Hematopoietic multipotent progenitor cell (in vitro differentiated cells): ENCODE measurements at places on chromosomes 5 and 9. TPM values are rescaled to one million over a fixed set of nuclear protein-coding genes. Genes with fewer than 3 reads are reported as not detected.
A peak's percentile ranks its signal among the peaks of the same experiment; 100 is the strongest.

Gene PCDHA5
- under 0.01 TPM for total RNA-seq

Gene GDF9
- 0.54 TPM for total RNA-seq

- no peak for DNase-seq
Measured at GRCh38 chr5:110836851-110837250, 98.0 kb downstream of the SLC25A46 start.

Gene EPB41L4A
- under 0.01 TPM for total RNA-seq

- no peak for DNase-seq
Measured at GRCh38 chr5:3925935-3926334, 330.3 kb downstream of the IRX1 start.

DNA sequence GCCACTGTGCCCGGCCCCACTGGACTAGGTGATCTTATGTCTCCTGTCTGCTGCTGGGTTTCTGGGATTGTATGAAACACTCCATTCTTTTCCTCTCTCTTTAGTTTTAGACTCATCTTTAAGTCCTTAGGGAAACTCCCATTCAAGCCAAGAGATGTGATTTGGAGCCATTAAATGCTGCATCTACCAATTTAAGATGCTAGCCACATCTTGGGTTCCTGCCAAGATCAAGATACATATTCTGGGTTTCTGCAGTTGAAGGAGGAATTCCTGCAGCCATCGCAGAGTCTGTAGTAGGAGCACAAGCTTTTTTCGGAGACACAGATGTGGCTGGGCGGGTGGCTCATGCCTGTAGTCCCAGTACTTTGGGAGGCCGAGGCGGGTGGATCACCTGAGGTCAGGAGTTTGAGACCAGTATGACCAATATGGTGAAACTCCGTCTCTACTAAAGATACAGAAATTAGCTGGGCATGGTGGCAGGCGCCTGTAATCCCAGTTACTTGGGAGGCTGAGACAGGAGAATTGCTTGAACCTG is 23.2 kb downstream of the STXBP1 start:
- no peak for DNase-seq

Gene NAIF1
- total RNA-seq: 14.0 TPM

DNA sequence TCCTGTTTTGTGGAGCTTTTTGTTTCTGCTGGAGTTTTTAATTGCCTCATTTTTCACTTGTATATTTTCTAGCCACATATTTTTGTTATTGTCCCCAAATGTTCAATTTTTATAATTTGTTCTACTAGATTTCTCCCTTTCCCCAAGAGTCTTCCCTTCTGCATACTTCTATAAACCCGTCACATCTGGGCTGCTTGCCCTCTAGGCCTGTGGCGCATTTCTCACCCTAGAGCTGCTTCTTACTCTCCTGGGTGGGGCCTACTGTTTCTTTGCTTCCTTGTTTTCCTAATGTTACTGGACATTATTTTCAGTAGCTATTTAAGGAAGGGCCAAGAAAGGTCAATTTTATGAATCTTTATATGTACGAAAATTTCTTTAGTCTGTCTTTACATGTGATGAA is 51.5 kb downstream of the NXNL2 start:
- no peak for DNase-seq

DNA sequence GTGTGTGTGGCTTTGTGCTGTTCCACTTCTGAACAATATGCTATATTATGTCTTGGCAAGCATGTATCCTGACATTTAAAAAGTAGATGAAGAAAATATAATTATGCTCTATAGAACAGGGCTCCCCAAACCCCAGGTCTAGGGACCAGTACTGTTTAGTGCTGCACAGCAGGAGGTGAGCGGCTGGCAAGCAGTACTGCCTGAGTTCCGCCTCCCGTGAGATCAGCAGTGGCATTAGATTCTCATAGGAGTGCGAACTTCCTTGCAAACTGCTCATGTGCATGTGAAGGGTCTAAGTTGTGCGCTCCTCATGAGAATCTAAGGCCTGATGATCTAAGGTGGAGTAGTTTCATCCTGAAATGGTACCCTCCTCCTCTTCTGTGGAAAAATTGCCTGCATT is 979.1 kb upstream of the CTNND2 start:
- no peak for DNase-seq

Gene GFPT2
- under 0.01 TPM for total RNA-seq

GRCh38 chr9:14031810-14032209 is 282.1 kb downstream of the NFIB start:
- DNase-seq: no peak

- DNase-seq: no peak
Measured at GRCh38 chr5:91133183-91133582, 249.9 kb downstream of the ARRDC3 start.

DNA sequence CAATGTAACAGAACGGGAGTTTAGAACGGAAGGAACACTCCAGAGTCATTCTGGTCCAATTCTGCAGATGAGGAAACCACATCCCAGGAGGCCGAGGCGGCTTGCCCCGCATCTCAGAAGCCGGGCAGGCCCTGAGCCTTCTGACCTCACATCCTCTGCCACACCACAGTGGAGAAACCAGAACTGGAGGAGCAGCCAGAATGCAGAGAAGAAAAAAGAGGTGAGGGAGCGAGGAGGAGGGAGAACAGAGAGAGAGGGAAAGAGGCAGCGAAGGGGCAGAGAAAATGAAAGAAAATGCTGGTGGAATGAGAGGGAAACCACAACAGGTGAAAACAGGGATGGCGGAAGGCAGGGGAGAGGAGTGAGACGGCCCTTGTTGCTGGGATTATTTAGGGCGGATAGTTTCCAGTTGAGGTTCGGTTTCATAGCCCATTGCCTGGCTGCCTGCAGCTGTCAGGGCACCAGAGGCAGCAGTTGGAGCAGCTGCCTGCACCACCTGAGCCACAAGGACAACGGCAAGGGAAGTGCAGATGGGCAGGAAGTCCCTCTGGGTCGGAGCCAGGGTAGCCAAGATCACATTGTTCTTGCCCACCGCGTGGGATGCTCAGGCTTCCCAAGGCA is at the start of gene HMHB1:
TSS of gene HMHB1 (plus strand) at position 77 of the 621 bp plus-strand sequence.
- DNase-seq: no peak

Gene ADGRD2
- total RNA-seq: under 0.01 TPM

Gene NOXA1
- 4.6 TPM for total RNA-seq

Gene HARS1
- total RNA-seq: 41.2 TPM

DNA sequence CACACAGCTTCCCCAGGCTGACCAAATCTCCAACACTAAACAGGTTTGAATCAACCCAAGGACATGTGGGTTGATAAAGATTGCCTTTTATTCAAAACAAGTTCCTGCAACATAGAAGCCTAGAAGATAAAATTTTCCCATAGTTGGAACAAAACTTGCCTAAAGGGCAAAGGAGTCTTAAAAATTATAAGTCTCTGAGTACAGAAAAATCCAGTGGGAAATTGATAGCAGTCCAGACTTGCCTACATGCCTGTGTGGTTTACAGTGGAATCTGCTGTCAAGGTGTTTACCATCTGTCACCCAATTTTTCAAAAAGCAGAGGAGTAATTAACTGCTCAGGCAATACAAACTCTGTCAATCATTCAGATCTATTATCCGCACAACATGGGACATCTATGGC is 168.2 kb downstream of the PPP2R2B start:
- DNase-seq: no peak

Gene TMOD1
- total RNA-seq: 1.6 TPM

DNA sequence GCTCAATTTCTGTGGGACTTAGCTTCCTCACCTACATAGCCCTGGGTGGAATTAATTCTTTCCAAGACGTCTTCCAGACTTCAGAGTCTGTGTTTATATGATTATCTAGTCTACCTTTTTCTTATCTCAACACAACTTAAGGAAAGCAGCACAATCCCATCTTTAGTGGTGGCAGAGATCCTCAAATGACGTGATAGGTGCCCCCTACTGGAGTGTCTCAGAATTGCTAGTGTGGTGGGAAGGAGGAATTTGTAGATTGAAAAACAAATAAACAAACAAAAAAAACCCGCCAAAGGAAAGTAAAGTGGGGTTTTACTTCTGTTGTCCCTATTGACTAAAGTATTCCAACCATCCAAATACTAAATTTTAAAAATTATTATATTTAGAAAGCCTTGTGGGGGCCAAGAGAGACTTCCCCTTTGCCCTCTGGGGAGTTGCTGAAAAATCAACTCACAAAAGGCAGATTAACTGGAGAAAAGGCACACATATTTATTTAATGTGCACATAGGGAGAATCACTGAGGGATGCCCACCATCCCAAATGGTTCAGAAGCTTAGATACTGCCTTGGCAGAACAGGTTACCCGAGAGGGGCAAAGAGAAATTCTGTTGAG is 283.3 kb downstream of the TMEM167A start:
- DNase-seq: peak; percentile 4

Gene LMX1B
- under 0.01 TPM for total RNA-seq

GRCh38 chr9:1233568-1233967 is 183.4 kb downstream of the DMRT2 start:
- no peak for DNase-seq

DNA sequence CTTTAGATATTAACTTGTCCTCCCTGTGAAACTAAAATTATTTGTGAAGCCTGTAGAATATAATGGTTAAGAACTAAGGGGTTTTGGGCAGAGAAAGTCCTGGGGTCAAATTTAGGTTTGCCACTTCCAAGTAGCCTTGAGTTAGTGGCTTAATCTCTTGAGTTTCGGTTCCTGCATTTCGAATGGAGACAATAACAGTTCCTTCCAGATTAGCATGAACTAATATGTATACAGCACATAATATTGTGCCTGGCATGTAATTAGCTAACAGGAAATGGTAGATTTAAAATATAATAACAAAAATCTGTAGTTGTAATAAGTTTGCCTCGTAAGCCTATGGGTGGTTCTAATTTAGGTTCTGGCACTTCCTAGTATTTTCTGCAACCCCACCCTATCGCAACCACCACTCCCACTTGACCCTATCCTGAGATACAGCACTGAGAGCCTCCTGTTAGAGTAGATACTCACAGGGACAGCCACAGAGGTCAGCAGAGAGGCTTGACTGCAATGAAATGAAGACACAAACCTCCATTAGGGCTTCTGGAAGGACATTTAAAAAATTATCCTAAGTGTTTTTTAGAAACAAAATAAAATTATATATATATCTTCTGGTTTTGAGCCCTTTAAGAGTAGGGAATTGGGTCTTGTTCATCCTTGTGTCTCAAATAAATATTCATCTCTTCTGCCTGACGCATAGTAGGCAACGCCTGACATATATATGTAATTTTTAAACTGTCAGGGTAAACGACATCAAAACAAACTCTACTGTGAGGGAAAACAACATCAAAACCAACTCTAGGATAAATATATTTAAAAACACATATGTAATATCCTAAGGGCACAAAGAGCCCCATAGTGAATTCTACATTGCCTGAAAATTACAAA is 8.5 kb downstream of the SPINK9 start:
- no peak for DNase-seq

Gene PNPLA7
- total RNA-seq: 11.6 TPM

DNA sequence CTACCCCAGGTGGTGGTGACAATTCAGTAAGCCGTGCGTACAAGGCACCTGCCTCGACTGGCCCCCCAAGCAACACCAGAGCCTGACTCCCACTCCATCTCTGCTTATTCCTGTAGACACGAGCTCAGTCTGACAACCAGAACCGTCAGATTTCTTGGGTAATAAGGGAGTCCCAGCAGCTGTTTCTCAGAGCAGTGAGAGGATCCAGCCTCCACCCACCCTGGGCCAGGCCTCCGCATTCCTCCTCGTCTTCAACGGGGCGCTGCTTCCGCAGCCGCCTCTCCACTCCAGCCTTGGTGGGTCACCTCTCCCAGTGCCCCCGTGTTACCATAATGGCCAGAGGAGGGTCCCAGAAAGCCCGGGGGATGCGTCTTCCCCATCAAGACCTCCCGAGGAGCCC is 27.7 kb upstream of the GFPT2 start:
- DNase-seq: no peak

Gene CCDC192
- not detected for total RNA-seq

DNA sequence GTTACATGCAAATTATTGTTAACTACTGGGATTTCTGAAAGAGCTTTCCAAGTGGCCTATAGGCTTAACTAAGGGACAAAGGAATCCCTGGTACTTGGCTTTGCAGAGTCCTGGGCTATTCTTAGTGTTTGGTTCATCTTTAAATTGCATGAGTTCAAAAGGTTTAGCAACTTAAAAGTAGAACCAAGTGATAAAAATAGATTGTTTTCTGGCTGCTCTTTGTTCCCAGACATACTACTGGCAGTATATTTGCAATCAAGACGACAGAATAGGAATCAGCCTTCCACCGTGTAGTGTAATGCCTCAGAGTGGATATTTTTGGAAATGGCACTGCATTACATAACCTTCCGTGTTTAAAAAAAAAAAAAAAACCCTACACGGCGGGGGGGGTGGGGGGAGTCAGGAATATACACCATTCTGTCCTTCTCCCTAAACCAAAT is 1.0 kb downstream of the NREP start:
- DNase-seq: peak; percentile 36

Gene PLAC8L1
- total RNA-seq: not detected

- no peak for DNase-seq
Measured at GRCh38 chr5:156479849-156480248, 152.9 kb downstream of the SGCD start.

DNA sequence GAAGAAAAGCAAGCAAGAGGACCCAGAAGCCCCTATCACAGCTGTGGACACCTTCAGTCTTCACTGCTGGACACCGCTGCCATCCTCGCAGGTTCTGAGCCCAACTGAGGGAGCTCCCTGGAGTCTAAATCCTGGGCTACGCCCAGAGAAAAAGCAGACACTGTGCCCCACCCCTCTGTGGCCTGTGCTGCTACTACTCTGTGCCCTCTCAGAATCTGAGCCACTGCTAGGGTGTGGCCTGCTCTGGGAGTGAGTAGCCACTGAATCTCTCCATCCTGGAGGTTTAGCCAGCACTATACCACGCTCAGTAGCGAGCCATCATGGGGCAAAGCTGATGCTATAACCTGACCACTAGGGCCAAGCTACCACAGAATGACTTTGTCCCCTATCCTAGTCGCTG is 338.2 kb downstream of the NPR3 start:
- no peak for DNase-seq

DNA sequence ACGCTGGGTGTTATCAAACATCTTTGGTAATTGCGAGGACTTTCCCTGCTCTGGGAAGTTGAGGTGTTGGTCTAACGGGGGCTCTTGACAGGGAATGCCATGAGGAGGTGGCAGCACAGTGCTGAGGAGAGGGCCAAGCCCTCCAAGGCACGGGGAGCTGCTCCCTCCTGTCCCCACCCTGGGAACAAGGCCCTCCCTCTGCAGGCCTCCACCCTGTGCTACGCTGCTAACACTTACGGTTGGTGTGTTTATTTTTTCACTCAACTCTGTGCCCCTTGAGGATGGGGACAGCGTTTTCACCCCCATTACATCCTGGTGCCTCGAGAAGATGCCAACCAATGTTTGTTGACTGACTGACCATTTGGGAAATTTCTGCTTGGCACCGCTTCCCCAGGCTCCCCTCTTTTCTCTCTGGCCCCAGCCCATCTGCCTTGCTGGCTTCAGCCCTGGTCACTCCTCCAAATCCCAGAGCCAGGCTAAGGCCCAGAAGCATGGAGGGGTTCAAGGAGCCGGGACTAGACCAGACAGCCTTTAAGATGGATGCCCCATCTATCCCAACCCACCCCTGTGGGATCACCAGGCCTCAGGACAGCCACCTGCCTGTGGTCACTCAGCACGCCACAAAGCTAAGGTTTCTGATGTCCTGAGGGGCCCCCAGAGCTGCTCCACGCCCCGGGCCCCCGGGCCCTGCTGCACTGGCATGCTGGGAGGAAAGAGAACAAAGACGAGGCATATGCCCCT is 125.7 kb downstream of the BARX1 start:
- DNase-seq: no peak
